Naive thymus-derived CD8-positive, alpha-beta T cell (primary cell): ENCODE measurements at places on chromosomes 7 and 10. TPM values are rescaled to one million over a fixed set of nuclear protein-coding genes. Genes with fewer than 3 reads are reported as not detected.

DNA sequence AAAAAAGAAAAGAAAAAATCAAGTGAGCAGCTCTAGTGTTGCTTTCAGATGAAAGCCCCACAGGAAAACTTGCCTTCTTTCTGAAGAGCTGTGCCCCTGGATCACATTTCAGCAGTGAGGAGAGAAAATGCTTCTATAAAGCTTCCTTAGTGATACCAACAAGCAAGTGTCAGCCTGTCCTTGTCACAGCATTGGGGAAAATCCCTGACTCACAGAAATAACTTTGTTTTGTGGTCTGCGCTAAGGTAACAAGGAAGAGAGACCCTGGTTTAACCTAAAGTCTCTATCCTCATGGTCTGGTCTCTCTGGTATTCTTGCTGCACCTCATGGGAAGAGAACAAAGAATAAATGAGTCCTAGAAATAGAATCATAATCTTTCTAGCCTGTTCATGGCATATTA lies 885.2 kb upstream of the SORCS1 start:
- no peak for DNase-seq

- DNase-seq, result no peak
Measured at GRCh38 chr10:44963772-44964633, 4.4 kb downstream of the RASSF4 start.

- DNase-seq, result no peak
Measured at GRCh38 chr7:18996583-18996982, 120.9 kb downstream of the TWIST1 start.

DNA sequence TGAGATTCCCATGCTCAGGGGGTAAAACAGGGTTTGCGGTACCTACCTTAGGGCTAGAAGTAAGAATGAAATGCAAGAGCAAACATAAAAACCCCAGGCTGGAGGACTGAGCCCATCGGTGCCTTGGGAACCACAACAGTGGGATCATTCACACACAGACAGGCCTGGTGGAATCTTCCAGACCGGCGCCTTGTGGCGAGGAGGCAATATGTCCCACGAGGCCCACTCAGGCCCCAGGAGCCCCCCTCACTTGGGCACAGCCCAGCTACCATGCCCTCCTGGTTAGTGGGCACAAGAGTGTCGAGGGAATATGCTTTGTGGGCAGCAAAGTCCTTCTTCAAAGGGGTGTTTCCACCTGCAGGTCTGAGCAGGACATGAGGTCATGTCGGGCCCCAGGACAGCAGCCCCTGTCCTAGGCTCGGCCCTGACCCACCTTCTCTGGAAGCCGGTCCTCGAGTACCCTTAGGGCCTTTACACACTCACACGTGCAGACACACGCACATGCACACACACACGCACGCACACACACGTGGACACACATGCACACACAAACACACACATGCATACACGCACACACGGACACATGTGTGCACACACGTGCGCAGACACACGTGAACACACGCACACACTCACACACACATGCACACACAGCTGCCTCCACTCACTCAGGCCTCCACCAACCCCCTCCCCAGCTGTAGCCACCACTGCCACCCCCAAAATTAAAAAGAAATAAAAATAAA lies 51.5 kb upstream of the MYL10 start:
- DNase-seq, result no peak

DNA sequence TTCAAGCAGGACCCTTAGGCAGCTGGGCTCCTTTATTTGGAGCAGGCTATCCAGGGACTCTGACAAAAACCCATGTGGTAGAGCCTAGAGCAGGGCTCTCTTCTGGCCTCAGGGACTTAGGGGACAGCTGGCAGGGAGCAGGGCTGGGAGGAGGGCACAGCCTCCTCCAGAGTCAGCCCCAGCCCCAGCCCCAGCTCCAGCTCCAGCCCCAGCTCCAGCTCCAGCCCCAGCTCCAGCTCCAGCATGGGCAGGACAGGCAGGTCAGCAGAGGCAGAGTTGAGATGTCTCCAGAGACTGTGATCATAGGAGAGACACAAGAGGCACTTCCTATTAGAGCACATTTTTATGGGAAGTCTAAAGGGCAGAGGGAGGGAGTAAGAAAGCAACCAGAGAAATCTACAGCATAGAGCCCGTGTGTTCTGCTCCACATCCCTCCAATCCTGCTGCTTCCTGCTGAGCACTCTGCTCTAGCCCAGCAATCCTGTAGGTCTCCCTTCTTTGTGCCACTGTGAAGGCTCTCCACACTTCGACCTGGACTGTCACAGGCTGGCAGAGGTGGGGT lies 13.3 kb upstream of the C10orf53 start:
- DNase-seq, result no peak

DNA sequence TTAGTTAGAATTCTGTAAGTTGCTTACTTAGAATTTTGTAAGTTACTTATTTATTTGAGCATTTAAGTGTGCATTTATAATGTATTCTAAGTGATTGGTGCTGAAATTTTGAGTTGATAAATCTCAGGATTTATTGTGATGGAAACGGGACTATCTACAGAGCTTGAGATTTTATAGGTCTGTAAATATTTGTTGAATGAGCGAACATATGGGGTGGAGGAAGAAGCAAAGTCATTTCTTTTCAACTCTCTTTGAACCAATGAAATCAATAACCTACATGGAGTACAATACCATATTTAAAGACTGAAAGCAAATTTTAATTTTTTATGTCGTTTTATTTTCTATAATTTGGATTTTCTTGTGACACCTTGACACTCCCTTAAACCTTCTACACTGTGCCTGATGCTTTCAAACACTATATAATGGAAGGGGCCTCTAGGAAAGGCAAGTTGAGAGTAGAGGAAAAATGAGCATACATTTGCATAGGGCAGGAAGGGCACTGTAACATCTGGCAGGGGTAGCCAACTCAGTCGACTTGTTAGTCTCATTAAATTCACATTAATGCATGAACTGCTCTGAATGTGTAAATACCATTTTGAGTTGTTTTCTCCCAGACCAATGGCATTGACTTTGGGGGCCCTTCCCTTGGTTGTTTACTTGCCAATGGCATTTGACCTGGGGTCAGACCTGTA lies 204.2 kb downstream of the DYNC1I1 start:
- DNase-seq, result no peak

DNA sequence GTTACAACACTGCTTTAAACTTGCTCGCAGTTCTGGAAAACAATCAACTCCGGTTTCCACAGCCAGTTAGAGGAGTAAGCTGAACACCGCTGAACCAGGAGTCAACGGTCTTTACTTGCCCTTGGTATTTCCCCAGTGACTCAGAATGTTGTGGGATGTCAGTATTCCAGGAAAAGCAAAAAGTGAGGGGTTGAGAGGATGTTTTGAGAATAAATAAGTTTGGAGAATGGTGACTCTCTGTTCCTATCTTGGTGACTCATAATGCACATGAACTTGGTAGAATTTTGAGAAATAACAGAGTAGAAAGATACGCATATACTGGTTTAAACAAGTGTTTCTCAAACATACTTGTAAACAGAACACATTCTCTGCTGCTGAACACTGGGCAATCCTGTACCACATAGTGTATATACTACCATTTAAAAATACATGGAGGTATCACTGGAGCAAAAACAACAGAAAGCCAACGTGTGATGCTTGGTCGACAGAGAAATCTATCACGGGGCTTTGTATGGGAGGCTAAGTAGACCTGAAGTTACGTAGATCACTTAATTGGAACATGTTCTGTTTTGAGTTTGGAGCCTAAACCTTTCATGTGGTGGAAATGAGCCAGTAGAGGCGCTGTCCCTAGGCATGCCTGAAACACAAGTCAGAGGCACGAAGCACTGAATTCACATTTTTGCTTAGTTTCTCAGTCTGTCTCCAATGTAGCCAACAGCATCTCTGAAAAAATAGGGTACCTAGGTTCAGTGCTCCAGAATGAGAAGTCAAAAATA lies 534.3 kb downstream of the PARD3 start:
- no peak for DNase-seq

DNA sequence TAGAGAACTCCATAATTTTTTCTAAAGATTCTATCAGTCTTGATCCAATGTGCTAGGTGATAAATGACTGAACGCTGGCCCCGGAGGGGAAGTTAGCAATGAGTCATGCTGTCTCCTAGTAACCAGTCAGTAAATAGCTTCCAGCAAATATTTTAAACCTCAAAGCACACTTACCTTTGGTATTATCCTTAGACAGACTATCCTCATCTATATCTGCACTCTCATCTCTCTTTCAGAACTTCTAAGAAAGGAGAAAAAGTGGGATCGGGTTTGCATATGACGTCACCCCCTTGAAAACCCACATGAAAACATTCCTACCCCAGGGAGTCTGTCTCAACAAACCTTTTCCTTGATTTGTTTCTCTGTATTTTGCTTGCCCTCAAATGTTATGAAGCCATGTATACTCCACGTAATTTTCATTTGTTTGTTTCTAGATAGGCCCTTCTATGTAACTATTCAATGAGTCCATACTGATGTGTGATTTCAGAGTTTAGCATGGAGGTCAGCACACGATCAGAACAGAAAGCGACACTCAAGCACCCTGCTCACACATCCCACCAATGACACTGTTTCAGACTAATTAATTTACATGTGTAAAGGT lies 174.9 kb upstream of the NRP1 start:
- no peak for DNase-seq

- no peak for DNase-seq
Measured at GRCh38 chr10:133196936-133197758, 32.9 kb upstream of the UTF1 start.

C10orf53 gene
- not detected for total RNA-seq

MYL7 gene
- not detected for total RNA-seq
